Left renal pelvis (tissue), 4 donors: ENCODE measurements at places on chromosomes 7 and 10.

DNA sequence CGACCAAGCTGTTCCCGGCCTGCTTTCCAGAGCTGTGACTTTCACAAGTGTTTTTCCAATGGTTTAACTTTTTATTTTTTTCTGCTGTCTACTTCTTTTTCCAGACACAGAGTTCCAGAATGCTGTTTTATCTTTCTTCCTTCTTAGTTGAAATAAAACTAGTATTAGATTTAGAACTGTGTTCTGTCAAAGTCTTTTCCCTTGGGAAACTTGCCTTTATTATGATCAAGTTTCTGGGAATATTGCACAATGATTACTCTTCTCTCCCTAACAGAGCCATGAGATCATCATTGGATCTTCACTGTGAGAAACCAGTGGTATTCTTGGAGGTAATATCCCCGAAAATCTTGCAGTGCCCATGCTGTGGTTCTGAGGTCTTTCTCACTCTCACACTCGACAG lies 104.9 kb upstream of the KCND2 start:
- no peak for DNase-seq

GRCh38 chr7:132221356-132221755 lies 354.9 kb downstream of the PLXNA4 start:
- no peak for DNase-seq

DNA sequence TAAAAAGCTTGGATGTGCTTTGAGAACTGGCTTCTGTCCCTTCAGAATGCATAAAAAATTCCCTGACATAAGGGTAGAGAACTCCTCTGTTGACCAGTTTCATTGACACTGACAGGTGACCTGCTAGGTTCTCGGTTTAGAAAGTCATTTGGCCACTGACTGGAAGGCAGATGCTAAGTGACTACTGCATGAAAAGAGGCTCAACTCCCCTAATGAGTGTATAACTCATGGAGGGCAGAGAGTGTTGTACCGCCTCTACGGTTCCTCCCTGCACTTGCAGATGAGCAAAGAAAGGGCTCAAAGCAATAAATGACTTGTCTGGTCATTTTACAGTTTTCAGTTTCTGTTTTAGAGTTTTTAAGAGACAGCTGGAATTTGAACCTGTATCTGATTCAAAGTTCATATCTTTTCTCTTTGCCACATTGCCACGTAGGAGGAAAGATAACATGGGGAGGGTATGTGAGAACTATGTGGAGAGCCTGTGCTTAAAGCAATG lies 2.9 kb upstream of the FGL2 start:
- no peak for DNase-seq

DNA sequence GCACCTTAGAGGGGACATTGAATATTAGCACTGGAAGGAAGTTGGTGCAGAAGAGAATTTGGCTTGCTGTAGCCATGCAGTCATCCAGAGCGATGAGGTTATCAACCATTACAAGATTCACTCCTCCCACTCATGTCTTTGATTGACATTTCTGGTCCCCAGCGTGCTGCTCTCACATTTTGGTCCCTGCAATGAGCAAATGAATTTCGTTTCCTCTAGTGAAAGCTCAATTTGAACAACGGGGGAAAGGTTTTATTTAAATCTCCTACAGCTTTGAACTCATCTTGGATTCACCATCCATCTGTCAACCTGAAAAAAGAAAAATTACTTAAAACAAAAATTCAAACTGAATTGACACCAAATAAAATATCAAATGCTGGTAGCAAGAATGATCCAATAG lies 975.2 kb downstream of the NRG3 start:
- no peak for DNase-seq

GRCh38 chr10:121437596-121437995 lies 160.6 kb downstream of the FGFR2 start:
- no peak for DNase-seq

DNA sequence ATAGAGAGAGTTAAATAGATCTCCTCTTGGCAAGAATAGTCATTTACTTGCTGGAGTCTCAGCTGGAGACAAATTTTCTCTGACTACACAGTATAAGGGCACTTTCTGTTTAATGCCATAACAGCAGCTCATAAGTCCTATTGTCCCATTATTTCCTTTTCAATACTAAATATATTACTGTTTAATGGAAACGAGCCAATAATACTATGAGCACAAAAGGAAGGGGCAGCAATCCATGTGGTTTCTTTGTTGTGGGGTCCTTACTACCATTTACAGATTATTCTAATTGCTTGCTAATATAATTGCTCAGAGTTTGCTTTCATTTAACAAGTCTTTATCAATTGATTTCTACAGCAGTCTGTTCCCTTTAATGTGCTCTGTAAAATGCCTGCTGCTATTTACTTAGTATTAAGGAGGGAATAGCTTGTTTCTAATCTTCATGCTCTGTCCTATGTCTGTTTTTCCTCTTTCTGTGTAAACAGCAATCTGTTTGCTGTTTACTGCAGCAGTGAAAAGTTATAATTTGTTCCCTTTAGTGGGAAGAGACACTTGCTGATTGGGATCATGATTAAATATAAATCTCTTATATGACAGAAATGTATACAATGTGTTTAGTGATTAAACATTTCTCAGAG lies 296.2 kb upstream of the SMIM30 start:
- DNase-seq = no peak

- DNase-seq = no peak
Observed at GRCh38 chr10:13681095-13681494, 94.3 kb downstream of the PRPF18 start.

GRCh38 chr7:26667514-26668133 lies 196.8 kb downstream of the SKAP2 start:
- peak; percentile 92 for DNase-seq

GRCh38 chr10:7605565-7606295 lies 61.0 kb downstream of the ITIH5 start:
- DNase-seq = no peak

DNA sequence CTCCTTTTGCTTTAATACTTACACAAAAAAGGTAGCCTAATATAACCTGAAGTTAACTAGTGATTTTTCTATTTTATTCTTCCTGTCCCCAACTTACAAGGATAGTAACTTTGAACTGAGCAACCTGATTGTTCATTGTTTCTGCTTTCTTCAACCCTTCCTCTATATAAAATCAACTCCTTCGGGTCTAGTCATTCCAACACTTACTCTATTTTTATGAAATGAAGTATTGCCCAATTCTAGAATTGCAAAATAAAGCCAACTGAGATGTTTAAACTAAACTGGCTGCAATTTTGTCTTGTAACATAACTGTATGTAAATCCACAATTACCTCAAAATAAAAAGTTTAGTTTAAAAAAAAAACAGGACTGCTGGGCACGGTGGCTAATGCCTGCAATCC lies 20.3 kb upstream of the DNA2 start:
- DNase-seq = no peak

DNA sequence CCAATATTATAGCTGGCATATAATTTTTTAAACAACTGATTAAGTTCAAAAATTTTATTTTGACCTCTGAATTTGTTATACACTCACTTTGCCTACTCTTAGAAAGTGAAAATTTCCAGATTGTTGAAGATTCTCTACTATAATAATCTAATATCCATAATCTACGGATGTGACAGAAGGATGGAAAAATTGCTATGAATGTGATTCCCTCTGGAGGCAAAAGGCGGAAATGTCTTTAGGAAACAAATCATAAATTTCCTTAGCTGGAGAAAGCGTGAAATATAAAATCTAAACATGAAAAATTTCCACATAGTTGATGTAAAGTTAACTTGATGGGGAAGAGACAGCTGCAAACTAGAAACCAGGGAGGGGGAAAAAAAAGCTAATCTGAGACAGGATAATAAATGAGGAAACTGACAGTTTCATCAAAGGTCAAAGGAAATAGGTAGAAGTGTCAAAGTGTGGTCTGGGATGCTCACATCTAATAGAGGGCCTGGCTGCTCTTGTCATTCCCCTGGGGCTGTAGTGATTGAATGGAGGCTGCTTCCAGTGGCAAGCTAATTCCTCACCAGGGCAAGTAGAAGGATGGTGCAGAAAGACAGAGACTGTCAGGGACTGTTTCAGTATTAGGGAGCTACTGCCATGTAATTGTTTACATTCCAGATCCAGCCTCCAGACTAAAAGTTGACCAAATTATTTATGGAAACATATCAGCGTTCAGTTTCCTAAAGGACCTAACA lies 264.5 kb downstream of the SDHAF3 start:
- DNase-seq = no peak

GRCh38 chr10:110284262-110284661 lies 20.5 kb downstream of the SMNDC1 start:
- no peak for DNase-seq

DNA sequence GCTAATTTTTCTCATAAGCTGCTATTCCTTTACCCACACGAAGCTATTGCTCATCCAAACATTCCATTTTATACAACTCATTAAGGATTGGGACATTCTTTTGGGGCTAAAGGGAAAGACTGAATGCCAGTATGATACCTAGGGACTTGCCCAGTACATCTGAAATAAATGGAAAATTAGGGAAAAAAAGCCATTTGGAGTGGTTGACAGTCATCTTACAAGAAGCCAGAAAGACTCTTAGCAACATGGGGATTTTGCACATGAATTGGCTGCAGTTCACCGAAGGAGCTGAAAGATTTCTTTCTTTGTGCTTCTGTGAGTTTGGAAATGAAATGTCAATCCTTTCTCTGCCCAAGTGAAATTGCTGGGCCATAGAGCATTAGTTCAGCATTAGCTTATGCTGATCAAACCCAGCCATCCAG lies 43.3 kb upstream of the MTURN start:
- no peak for DNase-seq

GRCh38 chr10:6990891-6991290 lies 410.8 kb upstream of the PRKCQ start:
- DNase-seq = no peak

DNA sequence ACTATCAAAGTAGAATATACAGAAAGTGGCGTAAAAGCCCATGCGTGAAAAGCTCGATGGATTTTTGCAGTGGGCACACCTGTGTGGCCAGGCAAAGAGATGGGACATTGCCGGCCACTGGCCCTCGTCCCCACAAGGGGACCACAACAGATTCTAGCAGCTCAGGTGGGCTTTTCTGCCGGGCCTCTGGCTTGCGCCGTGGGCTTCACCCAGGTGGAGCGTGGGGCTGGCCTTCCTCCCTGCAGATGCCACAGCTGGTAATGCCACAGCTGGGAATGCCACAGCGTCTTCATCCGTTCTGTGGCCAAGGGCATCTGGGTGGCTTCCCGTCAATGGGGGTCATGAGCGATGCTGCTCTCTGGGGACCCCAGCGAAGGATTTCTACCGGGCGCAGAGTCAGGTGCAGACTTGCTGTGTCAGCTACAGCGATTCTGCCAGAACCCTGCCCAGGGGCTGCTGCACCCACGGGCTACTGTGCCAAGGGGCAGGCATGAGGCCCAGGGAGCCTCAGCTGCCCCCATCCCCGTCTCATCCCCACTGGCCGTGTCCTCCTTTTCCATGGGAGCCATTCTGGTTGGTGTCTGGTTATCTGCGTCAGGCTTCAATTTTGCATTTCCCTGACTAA lies 52.5 kb upstream of the NKX6-2 start:
- no peak for DNase-seq

- DNase-seq = no peak
Observed at GRCh38 chr7:17638727-17639126, 301.6 kb downstream of the SNX13 start.

DNA sequence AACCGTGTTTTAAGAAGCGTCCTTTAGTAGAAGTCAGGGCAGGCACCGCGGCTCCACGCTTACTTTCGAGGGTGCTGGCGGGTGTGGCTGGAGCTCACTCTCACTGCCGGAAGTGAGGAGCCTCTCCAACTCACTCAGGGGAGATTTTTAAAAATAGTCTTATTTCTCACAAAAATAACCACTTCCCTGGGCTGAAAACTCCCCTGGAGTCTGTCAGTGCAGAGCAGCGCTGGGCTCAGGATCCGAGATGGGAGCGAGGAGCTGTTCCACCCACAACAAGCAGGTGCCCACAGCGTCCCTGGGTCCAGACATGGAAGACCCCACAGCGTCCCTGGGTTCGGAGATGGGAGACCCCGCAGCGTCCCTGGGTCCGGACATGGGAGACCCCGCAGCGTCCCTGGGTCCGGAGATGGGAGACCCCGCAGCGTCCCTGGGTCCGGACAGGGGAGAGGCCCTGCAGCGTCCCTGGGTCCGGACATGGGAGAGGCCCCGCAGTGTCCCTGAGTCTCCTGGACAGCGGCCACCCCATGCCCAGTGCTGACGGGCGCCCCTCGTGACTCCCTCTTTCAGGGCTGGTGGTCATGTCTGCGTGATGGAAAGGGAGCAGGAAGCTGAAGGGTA lies 51.2 kb downstream of the VIPR2 start:
- DNase-seq = no peak

GRCh38 chr7:136027160-136027559 lies 50.0 kb upstream of the MTPN start:
- no peak for DNase-seq

DNA sequence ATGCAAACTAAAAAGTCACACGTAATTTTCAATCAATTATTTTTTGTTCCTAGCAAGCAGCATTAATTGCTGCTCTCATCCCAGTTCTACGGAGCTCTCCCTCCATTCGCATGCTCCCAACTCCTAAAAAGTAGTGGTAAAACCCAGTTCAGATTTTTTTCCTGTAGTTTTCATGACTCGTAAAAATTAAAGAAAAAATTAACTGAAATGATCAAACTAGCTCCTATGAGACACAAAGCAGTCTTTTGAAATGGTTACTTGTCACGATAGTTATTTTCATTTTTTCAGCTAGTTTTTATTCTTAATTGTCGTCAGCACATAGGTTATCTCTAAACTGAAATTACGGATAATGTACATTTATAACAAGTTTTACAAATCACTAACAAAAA lies 1.8 kb downstream of the HNRNPA2B1 start:
- no peak for DNase-seq

DNA sequence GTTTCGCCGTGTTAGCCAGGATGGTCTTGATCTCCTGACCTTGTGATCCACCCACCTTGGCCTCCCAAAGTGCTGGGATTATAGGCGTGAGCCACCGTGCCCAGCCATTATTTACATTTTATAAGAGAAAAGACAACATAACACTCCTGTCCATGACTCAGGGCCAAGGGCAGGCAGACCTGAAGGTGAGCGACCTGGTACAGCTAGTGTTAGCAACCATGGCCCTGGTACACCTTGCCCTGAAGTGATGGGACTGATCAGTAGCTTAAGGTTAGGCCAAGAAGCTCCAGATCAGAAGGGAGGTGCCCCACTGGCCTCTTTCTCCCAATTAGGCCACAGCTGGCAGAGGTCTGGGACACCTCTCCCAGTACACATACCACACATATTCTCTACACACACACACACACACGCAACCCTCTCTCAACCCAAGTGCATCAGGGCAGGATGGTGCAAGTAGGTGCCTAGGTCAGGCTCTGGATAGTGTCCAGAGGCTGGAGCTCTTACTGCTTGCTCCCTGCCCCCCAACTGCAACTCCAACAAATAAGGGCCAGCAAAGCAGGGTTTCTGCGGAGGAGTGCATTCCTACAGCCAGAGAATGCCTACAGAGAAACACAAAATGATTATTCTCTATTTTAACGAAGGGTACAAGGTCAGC lies 43.8 kb downstream of the DPCD start:
- DNase-seq = no peak

GRCh38 chr10:11245510-11245909 lies 227.8 kb downstream of the CELF2 start:
- DNase-seq = no peak

- no peak for DNase-seq
Observed at GRCh38 chr10:51377932-51378599, 303.8 kb downstream of the PRKG1 start.
